ENCODE measurements at places on chromosomes 6 and 20.

DNA sequence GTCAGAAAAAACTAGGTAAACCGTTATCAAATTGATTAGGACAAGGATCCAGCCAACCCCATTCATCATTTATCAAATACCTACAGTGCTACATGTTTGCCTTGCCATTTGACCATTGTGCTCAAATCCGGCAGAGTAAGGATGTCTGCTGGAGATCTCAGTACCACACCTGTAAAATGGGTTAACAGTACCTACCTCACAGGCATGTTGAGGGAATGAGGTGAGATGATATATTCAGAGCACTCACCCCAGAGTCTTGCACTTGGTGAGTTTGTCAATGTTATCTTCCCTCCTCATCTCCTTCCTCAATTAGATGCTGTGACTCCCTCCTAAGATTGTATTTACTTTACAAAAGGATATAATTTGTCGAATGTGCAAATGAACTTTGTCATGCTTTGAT, 54.5 kb upstream of the DSP start:
- no peak for DNase-seq

DNA sequence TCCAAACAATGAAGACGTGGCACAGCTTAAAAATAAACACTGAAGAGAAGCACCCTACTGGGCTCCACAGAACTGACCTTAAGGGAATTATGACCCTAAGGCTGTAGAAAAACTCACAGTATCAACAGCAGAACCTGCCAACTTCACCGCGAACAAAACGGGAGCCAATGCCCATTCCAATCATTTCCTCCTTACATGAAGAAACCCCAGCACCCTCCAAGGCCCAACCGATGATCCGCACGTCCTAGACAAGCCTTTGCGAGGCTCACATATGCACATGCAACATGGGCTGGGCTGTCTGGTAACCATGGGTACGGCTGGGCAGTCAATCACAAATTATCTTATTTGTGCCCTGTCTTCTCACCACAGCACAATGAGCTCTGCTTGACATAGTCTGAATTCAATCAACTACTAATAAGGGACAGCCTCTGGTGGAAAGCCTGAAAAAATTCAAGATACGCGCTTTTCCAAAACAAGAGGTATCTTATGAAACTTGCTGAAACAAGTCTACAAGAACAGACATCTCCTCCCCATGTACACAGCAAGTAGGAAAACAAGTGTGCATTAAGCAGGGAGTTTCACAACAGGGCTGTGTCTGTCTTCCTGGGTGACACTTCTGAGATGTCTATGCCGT, 1.7 kb downstream of the DIDO1 start:
- no peak for DNase-seq

DNA sequence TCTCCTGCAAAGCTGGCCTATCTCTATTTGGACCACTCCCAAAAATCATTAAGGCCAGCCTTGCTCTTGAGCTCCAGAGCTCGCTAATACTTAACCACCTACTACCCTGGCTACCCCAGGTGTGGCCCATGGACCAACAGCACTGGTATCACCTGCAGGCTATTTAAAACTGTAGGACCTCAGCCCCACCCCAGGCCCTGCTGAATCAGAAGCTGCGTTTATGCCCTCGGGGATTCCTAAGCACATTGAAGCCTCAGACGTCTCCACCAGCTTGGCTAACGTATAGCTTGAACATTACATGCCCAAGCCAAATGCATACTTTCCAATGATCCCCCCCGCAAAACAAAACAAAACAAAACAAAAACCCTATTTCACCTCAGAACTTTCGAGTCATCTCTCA, 19.7 kb upstream of the SPAG4 start:
- DNase-seq = no peak

GRCh38 chr6:96836631-96837080, 621 bp downstream of the GPR63 start:
- DNase-seq = no peak

DNA sequence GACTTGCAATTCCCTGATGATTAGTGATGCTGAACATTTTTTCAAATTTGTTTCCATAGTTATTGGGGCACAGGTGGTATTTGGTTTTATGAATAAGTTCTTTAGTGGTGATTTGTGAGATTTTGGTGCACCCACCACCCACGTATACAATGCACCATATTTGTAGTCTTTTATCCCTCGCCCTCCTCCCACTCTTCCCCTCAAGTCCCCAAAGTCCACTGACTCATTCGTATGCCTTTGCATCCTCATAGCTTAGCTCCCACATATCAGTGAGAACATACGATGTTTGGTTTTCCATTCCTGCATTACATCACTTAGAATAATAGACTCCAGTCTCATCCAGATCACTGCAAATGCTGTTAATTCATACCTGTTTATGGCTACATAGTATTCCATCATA, 167.3 kb downstream of the MYLK4 start:
- DNase-seq = no peak

DNA sequence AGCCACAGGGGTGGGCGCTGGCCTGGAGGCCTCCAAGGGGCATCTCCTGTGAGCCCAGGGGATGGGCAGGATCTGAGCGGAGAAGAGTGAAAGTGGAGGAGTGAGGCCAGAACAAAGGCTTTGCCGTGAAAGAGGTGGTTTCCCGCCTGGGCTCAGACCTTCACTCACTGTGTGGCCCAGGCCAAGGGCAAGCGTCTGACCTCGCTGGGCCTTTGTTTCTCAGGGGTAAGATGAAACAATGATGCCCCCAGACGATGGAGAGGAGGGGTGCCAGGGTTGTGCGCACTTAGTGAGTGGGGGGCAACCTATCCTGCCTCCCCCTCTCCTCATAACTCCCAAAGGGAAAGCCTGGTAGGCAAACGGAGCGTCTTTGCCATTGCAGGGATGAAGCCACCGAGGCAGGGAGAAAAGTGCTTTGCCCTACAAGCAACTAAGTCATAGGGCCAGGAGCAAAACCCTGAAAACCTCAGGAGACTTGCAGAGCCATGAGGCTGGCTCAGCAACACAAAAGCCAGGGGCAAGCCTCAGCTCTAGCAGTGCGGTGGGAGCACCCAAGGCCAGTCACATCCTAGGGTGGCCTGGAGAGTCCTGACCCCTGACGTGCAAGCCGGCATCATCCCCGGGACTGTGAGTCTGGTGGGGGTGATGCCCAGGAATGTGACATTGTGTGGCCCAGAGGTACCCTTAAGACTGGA, 897 bp upstream of the STMN3 start:
- DNase-seq = no peak

DNA sequence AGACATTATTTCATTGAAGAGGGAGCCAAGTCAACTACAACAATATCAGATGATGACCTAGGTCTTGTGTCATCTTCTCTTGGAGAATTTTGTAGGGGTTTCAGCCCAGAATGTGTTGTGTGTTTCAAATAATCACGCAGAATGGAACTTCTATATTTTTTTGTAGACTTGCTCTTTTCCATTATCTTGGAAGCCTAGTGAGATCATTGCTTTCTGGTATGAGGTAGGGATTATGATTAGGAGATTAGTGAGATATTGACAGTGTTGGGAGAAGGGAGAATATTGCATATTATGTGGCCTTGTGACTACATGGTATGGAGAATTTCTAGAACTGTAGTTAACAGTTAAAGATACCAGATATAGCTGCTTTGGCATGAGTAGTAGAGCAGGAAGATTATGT, 423.6 kb upstream of the PLCB4 start:
- DNase-seq = no peak

DNA sequence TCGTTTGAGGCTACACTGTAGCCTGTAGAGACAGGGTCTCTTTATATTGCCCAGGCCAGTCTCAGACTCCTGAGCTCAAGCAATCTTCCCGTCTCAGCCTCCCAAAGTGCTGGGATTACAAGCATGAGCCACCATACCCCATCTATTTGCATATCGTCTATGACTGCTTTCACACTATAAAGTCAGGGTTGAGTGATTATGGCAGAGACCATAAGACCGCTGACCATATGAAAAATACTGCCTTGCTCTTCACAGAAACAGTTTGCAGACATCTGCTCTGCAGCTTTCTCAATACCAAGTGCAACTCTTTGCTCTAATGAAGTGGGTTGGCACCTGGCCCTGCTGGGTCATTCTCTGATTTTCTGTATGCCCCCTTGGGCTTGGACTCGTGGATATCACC, 79.5 kb upstream of the PAK5 start:
- DNase-seq = no peak

DNA sequence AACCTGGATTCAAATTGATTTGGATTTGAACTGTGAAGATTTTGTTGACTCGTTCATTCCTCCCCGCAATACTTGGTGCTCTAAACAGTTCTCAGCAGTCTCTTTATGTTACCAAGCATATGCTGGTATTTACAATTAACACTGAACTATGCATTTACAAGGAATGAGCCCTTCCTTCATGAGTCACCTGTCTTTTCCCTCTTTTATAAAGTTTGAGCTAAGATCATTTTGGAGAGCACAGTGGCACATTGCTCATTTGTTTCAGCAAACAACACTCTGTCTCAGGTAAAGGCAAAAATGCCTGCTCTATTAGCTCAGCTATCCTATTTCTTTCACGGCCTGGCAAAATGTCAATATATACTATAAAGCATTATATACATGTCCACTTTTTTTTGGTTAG, 285.4 kb downstream of the PHACTR1 start:
- DNase-seq = no peak

GRCh38 chr6:140980265-140980887, 1152.3 kb upstream of the GJE1 start:
- no peak for DNase-seq

GRCh38 chr6:114049367-114049966, 78.5 kb upstream of the HDAC2 start:
- peak; percentile 47 for DNase-seq

- no peak for DNase-seq
Measured at GRCh38 chr6:89131599-89131998, 13.7 kb upstream of the SRSF12 start.

DNA sequence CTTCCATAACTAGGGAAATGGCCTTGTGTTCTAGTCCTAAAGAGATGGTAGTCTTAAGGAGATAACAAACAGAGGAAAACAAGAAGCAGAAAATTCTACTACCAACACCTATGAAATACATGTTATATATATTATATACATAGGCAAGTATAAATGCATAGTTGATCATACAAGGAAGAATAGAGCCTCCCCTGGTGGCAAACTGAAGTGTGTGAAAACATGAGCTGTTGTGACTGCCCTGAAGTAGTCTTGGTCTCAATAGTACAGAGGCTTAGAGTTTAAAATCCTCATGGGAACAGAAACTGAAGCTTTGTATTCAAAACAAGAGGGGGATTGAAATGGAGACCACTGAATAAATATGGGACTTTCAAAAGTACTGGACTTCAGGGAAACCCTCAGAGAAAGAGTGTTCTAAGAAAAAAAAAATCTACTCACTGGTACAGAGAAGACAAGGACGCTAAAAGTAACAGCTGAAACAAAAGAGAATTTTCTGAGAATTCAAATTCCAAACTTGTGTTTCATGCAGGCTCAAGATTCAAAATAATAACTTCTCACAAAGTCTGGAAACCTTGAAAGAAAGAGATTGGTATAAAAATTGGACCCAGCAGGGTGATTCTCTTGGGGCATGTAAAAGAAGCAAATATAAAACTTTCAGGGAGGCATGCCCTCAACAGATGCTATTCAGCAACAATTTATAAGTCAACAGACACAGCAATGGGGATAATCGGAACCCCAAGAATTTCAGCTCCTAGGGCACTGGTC, 59.7 kb upstream of the SAMD3 start:
- DNase-seq = no peak

DNA sequence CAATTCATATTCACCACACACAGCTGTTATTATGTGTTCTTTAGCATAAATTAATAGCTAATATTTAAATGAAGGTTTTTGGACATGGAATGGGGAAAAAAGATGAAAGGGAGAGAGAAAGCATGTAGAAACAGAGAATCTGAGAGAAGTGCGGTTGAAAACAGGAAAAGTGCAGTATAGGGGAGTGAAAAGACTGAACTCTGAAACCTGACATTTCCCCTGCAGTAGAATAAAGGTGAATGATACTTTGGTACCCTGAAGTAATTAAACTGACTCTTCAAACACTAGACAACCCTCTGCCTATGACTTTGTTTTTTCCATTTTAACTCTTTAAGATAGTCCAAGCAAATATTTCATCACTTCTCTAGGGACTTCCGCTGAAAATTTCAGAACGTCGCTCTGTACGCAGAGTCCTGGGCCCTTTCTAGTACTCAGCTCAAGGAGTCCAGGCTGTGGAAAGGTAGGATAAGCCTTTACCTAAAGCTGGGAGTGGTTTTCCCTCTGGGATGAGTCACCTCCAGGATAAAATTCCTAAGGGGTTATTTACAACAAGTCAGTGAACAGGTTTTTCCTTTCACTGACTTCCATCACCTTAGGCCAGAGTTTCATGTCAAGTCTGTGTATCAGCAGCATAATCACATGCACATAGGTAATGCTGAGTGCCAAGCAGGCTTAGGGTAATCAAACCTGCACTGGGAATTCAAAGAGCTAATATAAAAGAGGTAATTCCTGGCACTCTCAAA, 614.5 kb downstream of the PKHD1 start:
- peak; percentile 15 for DNase-seq

GRCh38 chr20:8244637-8245036, 112.6 kb downstream of the PLCB1 start:
- DNase-seq = no peak

DNA sequence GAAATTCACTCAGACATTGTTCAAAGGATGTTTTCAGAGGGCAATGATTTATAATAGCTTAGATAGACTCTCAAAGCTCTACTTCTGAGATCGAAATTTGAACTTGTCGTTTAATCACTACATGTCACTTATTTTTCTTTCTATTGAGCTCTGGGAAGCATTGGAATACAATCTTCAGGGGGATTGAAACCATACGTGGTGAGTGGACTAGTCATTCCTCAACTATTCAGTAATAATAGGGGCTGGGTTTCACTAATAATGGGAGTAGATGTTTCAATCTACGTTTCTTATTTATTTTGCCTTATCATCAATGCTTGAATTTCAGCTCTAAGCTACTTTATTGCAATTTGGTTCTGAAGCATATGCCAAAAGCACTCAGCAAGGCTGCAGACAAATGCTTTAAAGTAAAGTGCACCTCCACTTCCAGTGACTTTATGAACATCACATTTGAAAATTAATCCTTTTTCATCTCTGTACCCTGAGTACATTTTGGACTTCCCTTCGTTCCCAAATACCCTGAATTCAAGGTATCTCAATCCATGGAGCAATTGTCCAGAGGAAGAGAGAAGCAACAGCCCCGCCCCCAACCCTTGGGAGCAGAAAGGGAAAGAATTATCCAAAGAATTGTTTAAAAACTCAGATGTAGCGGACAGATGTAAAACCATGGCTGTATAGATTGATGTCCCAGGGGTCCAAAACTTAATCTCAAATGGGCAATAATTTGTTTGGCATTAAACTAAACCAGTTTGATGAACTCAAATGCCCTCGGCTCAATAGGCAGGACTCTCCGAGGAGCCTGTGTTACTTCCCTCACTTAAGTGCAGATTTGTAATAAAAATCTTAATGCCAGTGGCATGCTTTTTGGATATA, 68.1 kb downstream of the HFE start:
- no peak for DNase-seq

Data from urothelium cell line (cell line).